ENCODE measurements at places on chromosomes 5 and 9. TPM values are rescaled to one million over a fixed set of nuclear protein-coding genes. Genes with fewer than 3 reads are reported as not detected.
A peak's percentile ranks its signal among the peaks of the same experiment; 100 is the strongest.

- no peaks in the 10 kb centered on the region for H3K4me1 ChIP-seq
- H3K27me3 ChIP-seq: no peaks in the 10 kb centered on the region
- peaks cover 7% of the 10 kb centered on the region for H3K36me3 ChIP-seq
- no peak overlapping the region for H3K4me3 ChIP-seq
These were observed 41.4 kb upstream of the F2R start for GRCh38 chr5:76674330-76675066.

- no peak overlapping the region for H3K27ac ChIP-seq
- H3K27me3 ChIP-seq: no peaks in the 10 kb centered on the region
- H3K4me3 ChIP-seq: no peak overlapping the region
- no peak for DNase-seq
These were observed 91.6 kb downstream of the DMAC1 start for GRCh38 chr9:7707934-7708333.

- H3K36me3 ChIP-seq: no peaks in the 10 kb centered on the region
- H3K27me3 ChIP-seq: no peaks in the 10 kb centered on the region
- H3K4me1 ChIP-seq: no peaks in the 10 kb centered on the region
- H3K27ac ChIP-seq: no peak overlapping the region
These were observed 63.2 kb upstream of the ZSWIM6 start for GRCh38 chr5:61268871-61269270.

- H3K4me3 ChIP-seq: peak overlapping the region; percentile 66
- no peaks in the 10 kb centered on the region for H3K36me3 ChIP-seq
These were observed 1.6 kb downstream of the CEMIP2 start for GRCh38 chr9:71766663-71767062.

GRCh38 chr9:22452415-22453010, 5.9 kb downstream of the DMRTA1 start:
- no peaks in the 10 kb centered on the region for H3K36me3 ChIP-seq
- 0 out of 2 replicates have a peak, but pooled peaks cover 4% of the 10 kb centered on the region for H3K4me1 ChIP-seq
- no peaks in the 10 kb centered on the region for H3K27me3 ChIP-seq
- H3K4me3 ChIP-seq: no peak overlapping the region

DNA sequence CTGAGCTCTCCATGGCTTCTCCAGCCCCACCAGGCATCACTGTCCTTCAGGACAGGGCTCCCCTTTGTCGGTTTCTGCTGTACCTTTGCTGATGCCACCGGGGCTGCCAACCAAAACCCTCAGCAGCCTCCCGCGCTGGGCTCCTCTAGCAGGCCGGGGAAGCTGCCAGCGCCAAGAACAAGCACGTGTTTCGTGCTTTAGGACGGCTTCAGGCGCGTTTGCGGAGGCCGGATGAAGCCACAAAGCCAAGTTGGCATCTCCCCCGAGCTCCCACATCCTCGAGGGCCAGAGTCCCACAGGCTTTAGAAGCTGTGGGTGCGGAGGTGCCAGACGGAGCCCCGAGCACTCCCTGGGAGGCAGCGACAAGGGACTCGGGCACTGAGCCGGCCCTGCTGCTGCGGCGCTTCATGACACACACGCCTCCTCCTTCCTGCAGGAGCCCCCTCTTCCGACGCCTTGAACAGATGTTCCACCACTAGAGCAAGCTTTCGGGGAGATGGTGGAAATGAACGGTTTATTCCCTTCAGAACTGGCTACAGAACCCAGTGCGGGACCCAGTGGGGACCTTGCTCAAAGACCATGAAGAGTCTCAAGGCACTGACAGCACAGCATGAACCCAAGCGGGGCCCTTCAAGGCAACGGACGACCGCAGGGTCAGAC, 36.7 kb downstream of the SARDH start:
- no peaks in the 10 kb centered on the region for H3K4me1 ChIP-seq
- no peaks in the 10 kb centered on the region for H3K27me3 ChIP-seq
- no peak overlapping the region for H3K4me3 ChIP-seq
- no peak overlapping the region for H3K27ac ChIP-seq
- no peaks in the 10 kb centered on the region for H3K36me3 ChIP-seq

DNA sequence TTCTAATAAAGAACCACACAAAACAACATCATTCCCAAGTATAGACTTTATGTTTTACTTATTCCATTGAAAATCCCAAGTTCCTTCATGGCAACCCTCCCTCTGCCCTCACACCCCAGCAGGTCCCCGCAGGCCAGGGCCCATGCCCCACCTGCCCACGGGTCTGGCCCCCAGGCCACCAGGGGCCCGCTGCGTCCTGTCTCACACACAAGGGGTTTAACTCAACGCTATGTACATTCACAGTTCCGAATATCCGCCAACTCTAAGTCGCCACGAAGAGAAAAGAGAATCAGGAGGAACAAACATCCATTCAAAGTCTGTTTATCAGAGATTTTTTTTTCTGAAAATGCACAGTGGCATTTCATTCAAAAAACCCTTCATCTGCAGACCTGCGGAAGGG, 16.2 kb upstream of the SLC6A3 start:
- no peak for DNase-seq
- H3K27me3 ChIP-seq: no peaks in the 10 kb centered on the region
- no peak overlapping the region for H3K27ac ChIP-seq
- H3K4me3 ChIP-seq: no peak overlapping the region
- H3K4me1 ChIP-seq: no peaks in the 10 kb centered on the region

DNA sequence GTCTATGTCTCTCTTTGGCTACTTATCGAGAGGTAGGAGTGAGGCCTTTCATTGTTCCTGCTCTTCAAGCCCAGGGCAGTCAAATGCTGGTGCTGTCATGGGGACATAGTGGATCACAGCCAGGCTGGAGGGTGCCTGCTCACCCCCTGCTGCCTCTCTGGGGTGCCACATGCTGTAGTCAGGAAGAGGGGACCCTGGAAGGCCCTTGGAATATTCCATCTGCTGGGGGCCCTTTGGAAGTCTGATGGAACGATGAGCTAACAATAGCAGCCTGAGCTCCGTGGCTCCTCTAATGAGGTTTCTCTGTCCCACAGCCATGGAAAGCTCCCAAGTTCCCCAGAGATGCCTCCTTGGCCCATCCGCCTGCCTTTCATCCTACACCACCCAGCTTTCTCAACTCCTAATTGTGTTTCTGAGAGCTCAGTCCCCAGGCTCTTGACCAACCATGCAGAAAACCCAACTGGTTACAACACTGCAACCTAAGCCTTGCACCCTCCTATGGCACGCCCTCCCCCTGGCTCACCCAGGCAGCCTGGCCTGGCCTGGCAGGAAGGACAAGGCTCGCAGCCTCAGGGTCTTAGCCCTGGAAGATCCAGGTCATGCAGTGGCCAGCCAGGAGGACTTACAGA, 91.7 kb downstream of the NRG2 start:
- DNase-seq: peak; percentile 24
- H3K27me3 ChIP-seq: no peaks in the 10 kb centered on the region
- H3K36me3 ChIP-seq: no peaks in the 10 kb centered on the region
- H3K27ac ChIP-seq: no peak overlapping the region

DNA sequence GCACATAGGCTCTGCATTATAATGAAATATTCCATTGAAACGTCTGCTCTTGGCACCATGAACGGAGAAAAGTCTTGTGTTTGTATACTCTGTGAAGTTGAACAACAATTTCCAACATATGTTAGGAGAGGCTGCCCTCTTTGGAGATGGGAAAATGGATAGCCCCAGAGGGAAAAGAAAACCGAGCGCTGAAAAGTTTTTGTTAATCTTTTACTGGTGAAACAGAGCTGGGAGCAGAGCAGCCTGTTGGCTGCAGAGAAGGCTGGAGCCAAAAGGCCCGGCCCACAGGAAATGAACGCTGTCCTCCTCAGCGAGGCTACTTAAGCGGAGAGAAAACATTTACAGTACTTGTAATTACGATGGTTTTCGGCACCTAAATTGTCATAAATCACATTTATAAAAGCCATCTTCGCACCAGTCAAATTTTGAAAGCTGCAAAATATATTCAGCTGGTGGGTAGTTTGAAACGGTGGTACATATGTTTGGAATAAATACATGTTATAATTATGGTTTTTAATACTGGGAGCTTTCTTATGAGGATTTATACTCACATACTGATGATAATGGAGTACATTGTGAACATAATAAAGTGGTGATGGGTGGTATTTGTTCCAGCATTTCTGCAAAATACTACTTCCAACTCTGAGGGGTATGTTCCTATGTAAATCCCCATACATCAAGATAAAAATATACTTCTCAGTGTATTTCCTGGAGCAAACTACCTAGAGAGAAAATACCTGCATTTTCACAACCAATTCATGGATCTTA, 129.6 kb upstream of the CNTLN start:
- no peaks in the 10 kb centered on the region for H3K36me3 ChIP-seq
- no peaks in the 10 kb centered on the region for H3K4me1 ChIP-seq
- peak; percentile 21 for DNase-seq
- H3K27ac ChIP-seq: no peak overlapping the region
- H3K27me3 ChIP-seq: no peaks in the 10 kb centered on the region

DNA sequence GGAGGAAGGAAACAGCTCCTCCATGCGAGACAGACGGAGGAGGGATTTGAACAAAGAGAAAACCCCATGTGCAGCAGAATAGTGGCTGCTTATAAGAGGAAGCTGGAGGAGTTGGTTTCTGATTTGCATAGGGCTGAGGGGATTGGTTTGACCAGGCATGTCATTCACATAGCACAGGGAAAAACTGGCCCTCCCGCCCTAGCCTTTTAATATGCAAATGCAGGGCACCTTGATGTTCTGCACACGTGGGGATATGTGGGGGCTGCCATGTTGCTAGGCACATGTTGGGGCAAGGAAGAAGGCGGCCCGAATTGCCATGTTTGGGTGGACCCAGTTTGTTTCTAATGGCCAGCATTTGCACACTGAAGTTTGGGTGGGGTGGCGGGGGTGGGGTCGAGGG, 42.2 kb downstream of the OSMR start:
- H3K4me3 ChIP-seq: no peak overlapping the region
- no peaks in the 10 kb centered on the region for H3K27me3 ChIP-seq
- no peaks in the 10 kb centered on the region for H3K36me3 ChIP-seq
- H3K4me1 ChIP-seq: peaks cover 2% of the 10 kb centered on the region
- no peak overlapping the region for H3K27ac ChIP-seq

DNA sequence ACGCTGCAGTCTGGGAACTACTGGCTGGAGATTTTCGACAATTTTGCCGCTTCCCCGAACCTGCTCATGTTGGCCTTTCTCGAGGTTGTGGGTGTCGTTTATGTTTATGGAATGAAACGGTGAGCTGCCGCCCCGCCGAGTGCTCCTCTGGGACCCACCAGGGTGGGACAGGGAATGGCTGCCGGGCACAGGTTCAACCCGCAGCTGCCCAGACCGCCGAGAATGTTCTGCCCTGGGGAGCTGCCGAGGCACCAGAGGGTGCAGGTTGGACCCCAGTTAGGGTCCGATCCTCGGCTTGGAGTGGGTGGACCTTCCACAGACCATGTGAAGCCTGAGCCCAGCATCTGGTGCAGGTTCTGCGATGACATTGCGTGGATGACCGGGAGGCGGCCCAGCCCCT, 19.1 kb downstream of the SLC6A18 start:
- H3K36me3 ChIP-seq: no peaks in the 10 kb centered on the region
- no peak overlapping the region for H3K27ac ChIP-seq
- H3K4me3 ChIP-seq: no peak overlapping the region
- H3K4me1 ChIP-seq: peaks cover 9% of the 10 kb centered on the region
- no peaks in the 10 kb centered on the region for H3K27me3 ChIP-seq
- DNase-seq: no peak

DNA sequence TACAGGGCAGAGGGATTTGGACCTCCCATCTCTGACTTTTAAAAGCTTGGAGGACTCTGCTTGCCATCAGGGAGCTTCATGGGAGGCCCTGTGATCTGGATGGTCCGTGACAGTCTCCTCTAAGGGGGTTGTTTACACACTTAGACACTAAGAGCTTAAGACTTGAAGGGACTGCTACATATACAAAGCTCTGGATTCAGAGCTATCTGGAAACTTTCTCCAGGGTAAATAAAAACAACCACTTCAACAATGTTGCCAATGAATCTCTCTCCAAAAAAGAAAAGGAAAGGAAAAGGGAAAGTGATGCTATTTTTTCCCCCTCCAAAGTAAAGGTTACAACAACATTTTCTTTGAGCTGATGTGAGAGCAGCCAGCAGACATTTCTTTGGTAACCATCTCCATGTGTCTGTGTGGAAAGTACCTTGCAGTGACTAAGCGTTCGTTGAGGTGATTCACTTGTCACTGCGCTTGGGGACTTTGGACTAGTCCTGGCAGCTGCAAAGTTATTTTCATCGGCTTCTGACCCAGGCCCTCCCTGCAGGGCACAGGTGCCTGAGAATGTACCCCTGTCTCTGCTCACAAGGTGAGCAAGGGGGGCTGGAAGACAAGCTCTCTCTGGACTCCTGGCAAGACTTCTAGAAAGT, 262.1 kb upstream of the KLF4 start:
- peaks cover 3% of the 10 kb centered on the region for H3K4me1 ChIP-seq
- no peaks in the 10 kb centered on the region for H3K36me3 ChIP-seq
- DNase-seq: no peak
- H3K27ac ChIP-seq: no peak overlapping the region
- no peak overlapping the region for H3K4me3 ChIP-seq

GRCh38 chr9:126166866-126167265, 159.8 kb upstream of the MVB12B start:
- no peak overlapping the region for H3K4me3 ChIP-seq
- H3K27ac ChIP-seq: no peak overlapping the region
- H3K36me3 ChIP-seq: no peaks in the 10 kb centered on the region

- no peak overlapping the region for H3K4me3 ChIP-seq
- H3K27me3 ChIP-seq: no peaks in the 10 kb centered on the region
- no peaks in the 10 kb centered on the region for H3K4me1 ChIP-seq
These were observed 29.3 kb upstream of the CAMK4 start for GRCh38 chr5:111194925-111195324.

DNA sequence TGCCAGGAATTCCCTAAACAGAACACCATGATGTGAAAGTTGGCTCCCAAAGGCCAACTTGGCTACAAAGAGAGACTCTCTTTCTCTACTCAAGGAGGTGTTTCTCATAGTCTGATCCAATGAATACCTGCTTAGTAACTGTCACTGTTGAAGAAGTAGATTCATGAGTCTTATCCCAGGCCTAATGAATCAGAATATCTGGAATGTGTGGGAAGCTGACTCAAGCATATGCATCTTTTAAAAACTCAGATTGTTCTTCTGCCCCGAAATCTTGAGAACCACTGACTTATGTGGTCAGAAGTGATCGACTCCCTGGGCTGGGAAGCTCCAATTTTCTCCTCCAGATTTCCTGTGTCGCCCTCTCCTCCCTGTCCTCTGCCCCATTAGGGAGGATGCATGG, 345.6 kb downstream of the PLK2 start:
- no peak overlapping the region for H3K4me3 ChIP-seq
- DNase-seq: no peak
- no peaks in the 10 kb centered on the region for H3K27me3 ChIP-seq
- H3K27ac ChIP-seq: no peak overlapping the region
- no peaks in the 10 kb centered on the region for H3K36me3 ChIP-seq
- H3K4me1 ChIP-seq: no peaks in the 10 kb centered on the region

Gene ARHGEF37
- total RNA-seq: 1.8 TPM

Gene C7
- total RNA-seq: not detected

Gene AIF1L
- 153 TPM for total RNA-seq

Gene JAKMIP2
- 13.4 TPM for total RNA-seq

Gene SPATA31E1
- 0.09 TPM for total RNA-seq

Gene DIRAS2
- 0.11 TPM for total RNA-seq

Gene PCDHA1
- total RNA-seq: 0.50 TPM

Gene FAM169A
- 83.1 TPM for total RNA-seq

Gene SLC36A2
- total RNA-seq: not detected

Gene MPDZ
- total RNA-seq: 40.3 TPM

Gene CDH9
- 0.73 TPM for total RNA-seq

Gene PDGFRB
- total RNA-seq: 15.9 TPM

Gene BTNL8
- total RNA-seq: 0.48 TPM

Gene CAVIN4
- total RNA-seq: 9.1 TPM

Measured in H1 (cell line).